ENCODE measurements at places on chromosomes 1 and 21. TPM values are rescaled to one million over a fixed set of nuclear protein-coding genes. Genes with fewer than 3 reads are reported as not detected.
A peak's percentile ranks its signal among the peaks of the same experiment; 100 is the strongest.

Gene SPRR2A
- 5,244 TPM for total RNA-seq

Gene ZNF697
- 1.00 TPM for total RNA-seq

Gene IQCC
- total RNA-seq = 1.3 TPM

Gene ETNK2
- 2.8 TPM for total RNA-seq

Gene KMO
- total RNA-seq = 0.12 TPM

GRCh38 chr1:113694910-113695309 is 64.4 kb downstream of the PHTF1 start:
- no peak for ATAC-seq

- ATAC-seq = no peak
Measured at GRCh38 chr1:164718821-164719220, 159.8 kb downstream of the PBX1 start.

DNA sequence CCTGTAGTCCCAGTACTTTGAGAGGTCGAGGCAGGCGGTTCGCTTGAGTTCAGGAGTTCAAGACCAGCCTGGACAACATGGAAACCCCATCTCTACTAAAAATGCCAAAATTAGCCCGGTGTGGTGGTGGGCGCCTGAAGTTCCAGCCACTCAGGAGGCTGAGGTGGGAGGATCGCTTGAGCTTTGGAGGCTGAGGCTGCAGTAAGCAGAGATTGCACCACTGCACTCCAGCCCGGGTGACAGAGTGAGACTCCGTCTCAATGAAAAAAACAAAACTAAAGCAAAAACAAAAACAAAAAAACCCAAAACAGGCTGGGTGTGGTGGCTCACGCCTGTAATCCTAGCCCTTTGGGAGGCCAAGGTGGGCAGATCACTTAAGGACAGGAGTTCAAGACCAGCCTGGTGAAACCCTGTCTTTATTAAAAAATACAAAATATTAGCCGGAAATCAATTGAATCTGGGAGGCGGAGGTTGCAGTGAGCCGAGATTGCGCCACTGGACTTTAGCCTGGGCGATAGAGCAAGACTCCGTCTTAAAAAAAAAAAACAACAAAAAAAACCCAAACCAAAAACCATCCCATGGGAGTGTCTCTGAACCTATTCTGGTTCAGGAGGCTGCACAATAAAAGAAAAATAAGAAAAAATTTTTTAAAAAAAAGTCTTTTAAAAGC is 1.7 kb upstream of the CGN start:
- ATAC-seq = no peak

- no peak for ATAC-seq
Measured at GRCh38 chr21:32499249-32500055, 85.9 kb downstream of the TCP10L start.

DNA sequence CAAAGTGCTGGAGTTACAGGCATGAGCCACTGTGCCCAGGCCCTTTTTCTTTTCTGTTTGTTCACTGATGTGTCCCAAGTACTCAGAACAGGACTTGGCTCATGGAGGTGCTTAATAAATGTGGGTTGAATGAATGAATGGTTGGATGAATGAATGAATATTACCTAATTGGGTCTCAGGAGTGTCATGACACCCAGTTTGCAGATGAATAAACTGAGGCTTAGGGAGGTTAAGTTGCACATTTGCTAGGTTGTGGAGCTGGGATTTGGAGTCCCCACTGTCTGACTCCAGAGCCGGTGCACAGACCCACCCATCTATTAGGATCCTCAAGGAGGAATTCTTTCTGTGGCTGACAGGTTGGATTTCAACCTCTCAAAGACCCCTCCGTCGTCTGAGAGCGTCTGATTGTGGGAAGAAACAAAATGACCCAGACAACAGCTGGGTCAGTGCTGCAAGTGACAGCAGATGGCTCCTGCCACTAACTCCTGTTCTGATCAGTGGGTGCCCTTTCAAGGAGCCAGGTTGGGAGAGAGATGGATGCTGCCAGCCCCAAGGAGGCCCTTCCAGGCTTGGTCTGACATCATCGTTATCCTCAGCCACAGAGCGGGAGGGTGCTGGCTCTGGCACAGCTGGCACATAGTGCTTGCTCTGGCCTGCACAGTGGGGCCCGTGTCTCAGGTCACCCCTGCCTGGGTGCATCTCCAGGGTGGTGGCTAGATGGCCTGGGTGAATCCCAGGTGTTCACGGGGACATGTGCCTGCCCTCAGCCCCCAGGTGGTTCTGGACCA is 24.2 kb downstream of the ARHGEF10L start:
- no peak for ATAC-seq

DNA sequence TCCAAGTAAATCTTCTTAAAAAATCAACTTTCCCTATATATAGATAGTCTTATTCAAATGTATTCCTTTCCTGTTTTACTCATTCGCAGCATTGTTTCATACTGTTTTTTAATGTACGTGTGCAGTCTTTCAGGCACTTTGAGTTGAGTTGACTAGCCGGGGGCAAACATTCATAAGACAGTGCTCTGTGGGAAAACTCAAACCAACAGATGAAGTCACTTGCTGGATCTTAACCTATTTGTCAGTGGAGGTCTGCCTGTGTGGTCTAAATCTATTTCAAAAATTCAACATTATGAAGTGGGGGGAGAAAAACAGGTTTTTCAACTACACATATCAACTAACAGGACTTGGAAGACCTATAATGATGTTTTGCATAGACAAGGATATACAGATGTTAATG is 6.2 kb downstream of the HSD11B1 start:
- ATAC-seq = no peak

GRCh38 chr1:187474336-187474735 is 645.6 kb downstream of the PLA2G4A start:
- ATAC-seq = no peak

DNA sequence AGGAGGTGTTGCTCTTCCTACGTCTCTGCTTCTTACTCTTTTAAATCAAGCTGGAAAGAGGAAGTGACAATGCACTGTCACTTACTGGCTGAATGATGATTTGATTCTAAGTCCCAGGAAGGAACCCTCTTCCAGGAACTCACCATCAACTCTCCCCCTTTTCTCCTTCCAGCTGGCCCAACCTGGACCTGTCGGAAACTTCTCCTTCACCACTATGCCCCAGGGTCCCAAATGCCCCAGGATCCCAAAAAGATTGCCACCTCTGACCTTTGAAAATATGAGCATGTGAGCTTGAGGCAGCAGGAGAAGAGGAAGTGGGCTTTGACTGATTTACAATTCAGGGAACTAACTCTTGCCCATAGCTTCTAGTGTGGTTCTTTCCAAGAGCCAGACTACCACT is 5.3 kb upstream of the ADAMTS5 start:
- no peak for ATAC-seq

- no peak for ATAC-seq
Measured at GRCh38 chr21:14955936-14956520, 108.8 kb downstream of the NRIP1 start.

DNA sequence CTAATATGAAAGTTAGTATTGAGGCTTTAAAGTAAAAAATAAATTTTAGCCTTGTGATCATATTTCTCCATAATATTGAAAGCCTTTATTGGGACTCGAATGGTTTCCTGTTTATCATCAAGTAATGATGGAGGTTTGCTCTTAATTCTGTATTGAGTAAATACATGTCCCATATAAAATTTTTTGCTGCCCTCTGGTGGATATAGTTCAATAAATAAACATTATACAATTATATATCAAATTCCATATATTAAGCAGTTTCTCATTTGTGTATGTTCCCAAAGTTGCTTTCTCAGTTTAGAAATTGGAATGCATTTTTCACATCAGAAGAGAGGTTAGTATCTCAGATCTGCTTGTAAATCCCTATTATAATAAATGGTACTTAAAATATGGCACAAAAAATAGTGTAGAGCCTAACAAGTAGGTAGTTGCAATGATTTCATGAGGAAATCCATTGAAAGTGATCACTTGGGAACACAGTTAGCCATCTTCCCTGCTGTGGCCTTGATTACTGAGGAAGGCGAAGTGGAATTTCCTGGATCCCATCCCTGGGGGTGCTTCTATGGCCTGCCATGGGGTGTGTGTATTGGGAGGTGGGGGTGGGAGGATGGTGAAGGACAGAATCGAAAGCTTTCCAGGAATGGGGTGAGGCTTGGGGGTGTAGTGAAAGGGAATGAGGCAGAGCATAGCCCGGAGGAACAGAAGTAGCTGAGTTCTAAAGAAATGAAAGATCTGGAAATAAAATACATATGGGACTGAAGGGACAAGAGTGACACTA is 84.1 kb upstream of the C21orf91 start:
- peak; percentile 75 for ATAC-seq

Measured in esophagus mucosa (tissue), 1 donor.